ENCODE measurements at places on chromosomes 13 and 19.
A peak's percentile ranks its signal among the peaks of the same experiment; 100 is the strongest.

- no peak for DNase-seq
These were observed 65.4 kb upstream of the ZNF91 start for GRCh38 chr19:23460656-23461055.

DNA sequence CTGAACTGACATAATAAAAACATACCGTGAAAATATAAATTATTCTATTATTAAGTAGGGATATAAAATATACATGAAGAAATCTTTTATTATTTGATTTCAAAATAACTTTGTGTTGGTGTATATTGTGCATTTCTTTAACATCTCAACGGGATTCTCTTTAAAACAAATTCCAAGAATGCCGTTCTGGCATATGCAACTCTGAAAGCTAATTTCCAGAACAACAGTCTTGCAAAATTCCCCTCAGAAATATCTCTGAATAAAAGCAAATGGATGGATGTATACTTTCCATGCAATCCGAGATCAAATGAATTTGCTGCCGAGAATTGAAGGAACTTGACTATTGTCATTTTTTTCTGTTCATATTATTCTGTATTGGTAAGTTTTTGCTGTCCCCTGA, 1579.8 kb downstream of the PCDH9 start:
- no peak for DNase-seq

- DNase-seq, result peak; percentile 3
These were observed 9.2 kb upstream of the FBN3 start for GRCh38 chr19:8158411-8159074.

GRCh38 chr19:34228347-34228746, 26.0 kb upstream of the GARRE1 start:
- no peak for DNase-seq

DNA sequence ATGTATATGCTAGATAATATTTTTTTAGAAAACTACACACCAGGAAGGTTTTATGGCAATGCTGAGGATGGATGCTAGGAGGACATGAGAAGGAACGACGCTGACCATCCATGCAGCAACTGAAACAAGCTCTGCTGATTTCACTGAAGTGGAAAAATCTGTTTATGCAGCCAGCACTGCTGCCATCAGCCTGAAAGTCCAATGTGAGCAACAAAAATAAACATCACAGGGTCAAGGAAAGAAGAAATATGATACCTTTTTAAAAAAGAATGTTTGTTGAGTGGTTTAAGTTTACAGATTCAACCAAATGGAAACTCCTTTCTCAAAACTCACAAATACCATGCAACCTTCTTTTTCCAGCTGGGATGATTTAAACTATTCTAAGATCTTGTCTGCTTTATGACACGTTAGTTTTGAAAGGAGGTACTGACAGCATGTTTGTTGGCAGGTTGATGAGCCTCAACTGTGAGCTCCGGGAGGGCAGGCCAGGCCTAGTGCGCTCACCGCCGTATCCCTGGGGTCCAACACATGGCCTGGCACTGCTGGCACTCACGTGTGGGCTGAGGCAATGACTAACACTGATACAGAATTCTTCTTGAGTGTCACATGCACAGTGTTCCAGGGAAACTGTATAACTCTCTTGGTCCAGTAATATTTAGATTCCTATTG, 46.8 kb downstream of the LATS2 start:
- DNase-seq, result no peak

Measured in nucleus accumbens (tissue), 56 donors.